Renal pelvis (tissue), 12 donors: ENCODE measurements at places on chromosomes 2 and 18. TPM values are rescaled to one million over a fixed set of nuclear protein-coding genes. Genes with fewer than 3 reads are reported as not detected.

DNA sequence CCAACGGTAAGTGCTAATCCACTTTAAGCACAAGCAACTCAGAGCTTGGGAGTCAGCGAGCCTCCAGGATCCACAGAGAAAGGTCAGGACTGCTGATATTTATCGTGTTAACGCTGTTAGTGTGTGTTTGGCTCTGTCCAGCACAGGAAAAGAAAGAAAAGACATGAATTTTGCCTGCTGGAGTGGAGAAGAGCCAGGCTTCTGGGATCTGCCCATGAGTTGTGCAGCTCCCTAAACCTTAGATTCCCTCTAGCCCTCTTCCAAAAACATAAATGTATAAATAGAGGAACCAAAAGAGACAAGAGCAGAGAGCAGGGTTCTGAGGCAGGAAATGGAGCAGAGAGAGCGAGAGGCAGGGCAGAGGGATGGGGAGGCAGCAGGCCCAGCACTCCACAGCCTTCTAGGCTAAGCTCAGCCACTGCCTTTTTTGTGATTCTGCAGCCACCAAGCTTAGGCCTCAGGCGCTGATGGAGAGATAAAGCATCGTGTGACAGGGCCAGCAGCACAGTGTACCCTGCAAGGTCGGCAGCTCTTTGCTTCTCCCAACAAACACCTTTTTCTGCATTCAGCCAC is 14.5 kb upstream of the MAT2A start:
- DNase-seq = no peak

DNA sequence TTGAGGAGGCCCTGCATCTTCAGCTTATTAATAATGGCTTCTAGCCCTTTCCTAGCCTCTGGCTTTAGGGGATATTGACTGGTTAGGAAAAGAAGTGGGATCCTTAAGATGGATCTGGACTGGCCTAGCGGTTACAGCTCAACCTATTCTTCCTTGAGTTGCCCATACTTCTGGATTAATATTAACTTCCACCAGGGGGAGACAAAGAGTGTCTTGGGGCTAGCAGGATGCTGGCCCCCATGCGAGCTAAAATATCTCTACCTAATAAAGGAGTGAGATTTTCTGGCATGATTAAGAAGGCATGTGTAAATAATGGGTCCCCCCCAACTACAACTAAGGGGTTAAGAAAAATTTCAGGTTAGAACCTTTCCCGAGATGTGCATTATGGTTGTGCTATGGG is 23.2 kb upstream of the PLA2R1 start:
- DNase-seq = no peak

DNA sequence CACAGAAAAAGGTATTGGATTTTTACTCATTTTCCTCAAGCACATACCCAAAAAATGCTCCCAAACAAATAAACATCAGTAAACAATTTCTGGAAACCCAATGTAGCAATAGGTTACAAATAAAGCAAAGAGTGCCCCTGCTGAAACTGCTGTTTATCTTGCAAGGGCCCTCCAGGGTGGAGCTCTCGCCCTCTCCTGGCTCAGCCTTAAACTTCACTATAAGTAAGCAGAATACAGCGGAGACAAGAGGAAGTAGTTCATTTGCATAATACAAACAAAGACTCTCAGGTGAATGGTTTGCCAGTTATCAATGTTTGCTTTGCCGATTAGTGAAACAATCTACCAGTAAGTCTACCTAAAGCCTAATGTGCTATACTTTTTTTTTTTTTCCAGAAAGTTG is 437.6 kb downstream of the DLGAP1 start:
- DNase-seq = no peak

DNA sequence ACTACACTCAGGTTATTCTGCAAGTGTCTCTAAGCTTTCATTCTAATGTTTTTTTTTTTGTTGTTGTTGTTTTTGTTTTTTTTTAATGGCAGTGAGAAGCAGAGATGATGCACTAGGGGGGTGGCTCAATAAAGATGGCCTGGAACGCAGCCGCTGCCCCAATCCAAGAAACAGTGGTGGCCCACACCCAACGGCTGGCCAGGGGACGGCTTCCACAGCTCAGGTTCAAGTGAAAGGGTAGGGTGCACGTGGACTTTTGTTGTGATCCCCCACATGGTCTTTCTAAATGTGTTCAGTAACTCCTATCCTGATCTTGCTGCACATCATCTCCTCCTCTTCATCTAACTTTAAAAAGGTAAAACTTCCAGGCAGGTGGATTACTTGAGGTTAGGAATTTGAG is 190.1 kb downstream of the NDUFA10 start:
- DNase-seq = no peak

- DNase-seq = no peak
Measured at GRCh38 chr18:71878226-71878625, 665.9 kb downstream of the CBLN2 start.

DNA sequence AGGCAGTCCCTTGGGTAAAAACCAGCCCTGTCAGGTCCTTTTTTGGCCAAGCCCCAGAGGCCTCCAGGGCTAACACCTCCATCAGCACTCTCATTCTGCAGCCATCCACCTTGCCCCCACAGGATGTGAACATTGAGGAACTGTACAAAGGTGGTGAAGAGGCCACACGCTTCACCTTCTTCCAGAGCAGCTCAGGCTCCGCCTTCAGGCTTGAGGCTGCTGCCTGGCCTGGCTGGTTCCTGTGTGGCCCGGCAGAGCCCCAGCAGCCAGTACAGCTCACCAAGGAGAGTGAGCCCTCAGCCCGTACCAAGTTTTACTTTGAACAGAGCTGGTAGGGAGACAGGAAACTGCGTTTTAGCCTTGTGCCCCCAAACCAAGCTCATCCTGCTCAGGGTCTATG is 7.3 kb downstream of the IL1F10 start:
- no peak for DNase-seq

GRCh38 chr2:220999356-220999755 is 572.7 kb downstream of the EPHA4 start:
- no peak for DNase-seq

DNA sequence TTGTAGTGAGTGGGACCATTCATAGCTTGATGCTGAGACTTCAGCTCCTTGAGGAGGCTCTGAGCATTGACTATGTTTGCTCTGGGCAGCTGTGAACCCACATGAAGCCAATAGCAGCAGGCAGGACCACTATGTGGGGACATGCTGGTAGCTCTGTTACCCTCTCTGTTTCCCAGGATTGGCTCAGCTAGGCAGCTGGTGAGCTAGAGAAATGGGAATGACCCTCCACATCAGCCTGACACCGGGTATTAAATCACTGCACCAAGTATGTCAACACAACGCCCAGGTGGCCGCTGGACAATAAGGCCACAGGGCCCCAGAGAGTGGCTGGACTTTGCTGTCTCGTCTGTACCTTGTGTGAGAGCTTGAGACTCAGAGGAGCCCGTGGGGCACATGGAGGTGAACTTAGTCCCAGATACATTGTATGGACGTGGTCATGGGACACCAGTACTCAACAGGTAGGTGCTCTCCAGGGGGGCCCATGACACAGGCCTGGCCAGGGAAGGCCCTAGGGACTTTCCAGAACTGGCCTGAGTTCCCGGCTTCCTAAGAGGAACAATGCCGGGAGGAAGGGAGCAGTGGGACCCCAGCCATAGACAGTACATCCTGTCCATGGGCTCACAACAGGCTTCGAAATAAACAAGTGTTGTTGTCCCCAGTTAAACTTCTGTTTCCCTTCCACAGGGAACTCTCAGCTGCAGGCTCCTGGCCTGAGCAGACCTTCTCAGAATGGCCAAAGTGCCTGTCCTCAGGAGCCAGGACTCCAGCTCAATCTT is 35.2 kb downstream of the HS1BP3 start:
- no peak for DNase-seq

DNA sequence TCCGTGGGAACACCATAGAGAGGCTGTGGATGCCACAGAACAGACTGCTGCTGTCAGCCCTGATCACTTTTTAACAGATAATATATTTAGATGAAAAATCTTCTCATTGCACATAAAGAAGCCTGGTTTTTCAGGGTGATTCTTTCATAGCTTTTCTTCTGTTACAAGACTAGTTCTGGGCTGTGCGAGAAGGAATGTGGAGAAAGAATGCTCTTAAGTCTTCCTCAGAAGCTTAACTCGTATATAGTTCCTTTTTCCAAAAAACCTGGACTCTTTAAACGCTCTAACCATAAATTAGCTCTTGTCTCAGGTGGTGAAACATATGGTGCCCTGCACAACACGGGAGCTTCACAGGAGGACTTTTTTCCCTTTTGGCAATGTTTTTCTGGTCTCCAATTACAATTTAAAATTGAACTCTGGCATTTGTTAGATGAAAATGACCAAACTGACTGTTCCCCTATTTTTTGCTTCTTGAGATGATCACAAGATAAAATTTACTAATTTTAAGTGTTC is 125.9 kb upstream of the SMAD7 start:
- DNase-seq = no peak

DNA sequence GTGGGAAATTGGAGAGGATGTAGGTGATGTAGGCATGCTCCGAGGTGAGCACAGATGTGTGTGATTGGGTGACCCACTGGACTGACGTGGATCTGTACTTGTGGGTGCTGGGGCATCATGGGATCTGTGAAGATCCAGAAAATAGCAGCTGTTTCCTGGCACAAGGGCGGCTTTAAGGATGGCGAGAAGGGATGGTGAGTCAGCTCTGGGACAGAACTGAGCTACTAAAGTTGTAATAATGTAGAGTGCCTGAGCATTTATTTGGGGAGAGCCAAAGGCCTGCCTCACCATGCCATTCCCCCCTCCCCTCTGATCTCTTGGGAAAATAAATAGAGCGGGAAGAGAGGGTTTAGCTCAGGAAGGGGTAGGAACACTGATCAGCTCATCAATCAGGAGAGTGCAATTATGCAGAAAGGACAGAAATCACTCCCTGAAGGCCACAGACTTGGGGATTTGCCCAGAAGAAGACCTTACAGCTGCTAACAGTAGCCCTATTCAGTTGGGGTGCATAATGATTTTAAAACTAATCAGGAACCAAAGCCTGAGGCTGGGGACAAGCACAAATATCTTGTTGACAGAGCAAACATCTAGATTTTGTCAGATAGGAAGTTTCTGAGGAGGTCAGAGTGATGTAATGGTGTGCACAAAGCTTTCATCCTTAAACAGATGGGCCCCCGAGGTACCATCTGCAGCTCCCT is 30.3 kb downstream of the TANC1 start:
- no peak for DNase-seq

GRCh38 chr2:2664989-2665833 is 334.1 kb upstream of the MYT1L start:
- no peak for DNase-seq

GRCh38 chr2:178449700-178450523 is 1.1 kb downstream of the PRKRA start:
- peak; percentile 3 for DNase-seq

DNA sequence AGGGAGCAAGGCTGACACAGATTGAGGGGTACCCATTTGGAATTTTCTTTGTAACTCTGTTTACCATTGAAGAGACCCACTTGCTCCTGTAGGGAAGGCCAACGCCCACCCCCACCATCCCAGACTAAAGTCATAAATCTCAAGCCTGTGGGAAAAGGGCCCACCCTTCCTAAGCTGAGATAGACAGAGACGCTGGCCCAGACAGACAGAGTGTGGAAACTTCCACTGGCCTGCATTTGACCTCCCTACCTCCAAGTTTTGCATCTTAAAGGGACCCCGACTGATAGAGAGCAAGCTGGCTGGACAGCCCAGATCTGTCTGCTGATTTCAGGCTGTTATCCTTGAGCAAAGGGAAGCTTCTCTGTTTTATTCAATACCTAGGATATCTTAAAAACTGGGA is 48.2 kb upstream of the SLC14A2 start:
- no peak for DNase-seq

GRCh38 chr2:134582547-134582899 is 136.3 kb downstream of the TMEM163 start:
- DNase-seq = no peak

- DNase-seq = no peak
Measured at GRCh38 chr2:196380098-196380497, 208.7 kb upstream of the STK17B start.

DNA sequence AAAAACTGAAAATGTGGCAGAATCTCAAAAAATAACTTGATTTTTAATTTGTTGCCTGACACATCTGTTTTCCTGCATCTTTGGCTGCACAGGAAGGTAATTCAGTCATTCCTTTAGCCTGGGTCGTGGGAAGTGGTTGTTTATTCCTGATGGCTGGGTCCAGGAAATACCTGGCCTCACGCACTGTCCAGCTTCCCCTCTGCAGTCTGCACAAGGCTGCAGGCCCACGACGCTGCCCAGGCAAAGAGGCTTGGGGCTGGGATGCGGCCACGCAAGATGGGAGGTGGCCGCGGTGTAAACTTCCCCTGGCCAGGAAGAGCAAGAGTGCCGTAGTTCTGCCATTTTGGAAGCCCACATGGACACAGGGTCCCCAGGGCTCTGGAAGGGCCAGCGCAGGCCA is 28.2 kb downstream of the TSHZ1 start:
- DNase-seq = no peak

- no peak for DNase-seq
Measured at GRCh38 chr2:186535861-186536260, 49.8 kb downstream of the ZC3H15 start.

DNA sequence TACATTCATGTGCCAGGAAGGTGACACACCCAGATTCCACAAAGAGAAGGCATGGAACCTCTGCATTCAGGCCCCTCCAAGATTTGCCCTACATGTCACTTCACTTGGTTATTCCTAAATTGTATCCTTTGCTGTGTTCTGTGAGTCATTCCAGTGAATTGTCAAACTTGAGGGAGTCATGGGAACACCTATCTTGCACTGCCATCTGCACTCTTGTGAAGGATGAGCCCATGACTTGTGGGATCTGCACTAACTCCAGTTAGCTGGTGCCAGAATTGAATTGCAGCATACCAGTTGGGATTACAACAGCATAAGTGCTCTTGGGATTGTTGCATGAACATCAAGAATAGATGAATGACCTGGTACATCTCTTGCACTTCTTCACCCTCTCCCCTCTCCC is 1288.0 kb upstream of the ZEB2 start:
- DNase-seq = no peak

GRCh38 chr18:3594760-3595368 is 144.9 kb downstream of the TGIF1 start:
- DNase-seq = no peak

GRCh38 chr2:181430406-181431118 is 26.6 kb upstream of the ITGA4 start:
- no peak for DNase-seq

Gene C2orf80
- 0.32 TPM for polyA plus RNA-seq

Gene B4GALT6
- 19.7 TPM for polyA plus RNA-seq

Gene PLGLB1
- polyA plus RNA-seq = 6.1 TPM

Gene IL1RN
- 2.7 TPM for polyA plus RNA-seq

Gene GAREM1
- 31.7 TPM for polyA plus RNA-seq

Gene FABP1
- polyA plus RNA-seq = 36.0 TPM

Gene RSAD2
- polyA plus RNA-seq = 4.0 TPM

Gene CDH19
- polyA plus RNA-seq = 0.39 TPM

Gene EMILIN1
- polyA plus RNA-seq = 70.9 TPM

Gene ZNF892
- polyA plus RNA-seq = 4.4 TPM

Gene ANKAR
- polyA plus RNA-seq = 15.8 TPM

Gene CAPN13
- 3.4 TPM for polyA plus RNA-seq

Gene OSR1
- polyA plus RNA-seq = 9.7 TPM

Gene SP9
- polyA plus RNA-seq = not detected

Gene ERCC3
- polyA plus RNA-seq = 67.7 TPM

Gene RTP5
- not detected for polyA plus RNA-seq
